Stimulated activated CD8-positive, alpha-beta memory T cell treated with anti-CD3 and anti-CD28 coated beads, Interleukin-15, amount 100 ng/mL, for 4 hours (primary cell): ENCODE measurements at places on chromosomes 1 and 21.
A peak's percentile ranks its signal among the peaks of the same experiment; 100 is the strongest.

- peak; percentile 8 for DNase-seq
Observed at GRCh38 chr1:58783090-58783992, 506 bp downstream of the JUN start.

- DNase-seq: no peak
Observed at GRCh38 chr1:160755911-160756848, 17.1 kb downstream of the SLAMF7 start.

DNA sequence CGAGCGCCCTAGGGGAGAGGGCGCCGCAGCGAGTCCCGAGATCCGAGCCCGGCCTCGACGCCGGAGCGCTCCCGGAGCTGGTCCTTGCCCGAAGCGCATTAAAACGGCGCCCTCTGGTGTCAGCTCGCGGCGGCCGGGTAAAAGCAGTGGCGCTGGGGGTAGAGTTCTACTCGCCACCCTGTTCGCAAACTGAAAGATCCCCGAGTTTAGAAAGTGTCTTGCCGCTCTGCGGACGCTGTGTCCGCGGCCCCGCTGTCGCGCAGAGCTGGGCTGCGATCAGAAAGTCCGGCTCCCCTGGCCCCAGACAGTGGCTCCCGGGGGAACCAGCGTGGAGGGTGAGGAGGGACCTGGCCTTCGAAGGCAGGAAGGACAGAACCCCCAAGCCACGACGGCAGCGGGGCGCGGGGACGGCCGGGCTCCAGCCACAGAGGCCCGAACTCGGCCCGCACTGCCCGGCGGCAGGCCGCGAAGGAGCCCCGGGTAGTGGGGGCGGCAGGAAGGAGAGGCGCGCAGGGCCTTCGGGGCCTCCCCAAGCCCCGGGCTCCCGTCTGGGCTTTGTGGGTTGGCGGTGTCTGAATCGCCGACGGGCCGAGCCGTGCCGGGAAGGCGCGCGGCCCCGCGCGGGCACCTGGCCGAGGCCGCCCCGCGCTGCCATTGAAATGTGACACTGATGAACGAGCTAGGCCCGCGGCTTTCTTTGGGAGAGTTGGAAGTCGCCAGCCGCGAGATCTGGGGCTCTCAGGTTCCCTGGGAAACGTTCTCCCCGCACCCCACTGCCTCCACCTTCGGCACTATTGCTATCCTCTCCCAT lies 39.1 kb upstream of the NFIA start:
- peak; percentile 64 for DNase-seq

DNA sequence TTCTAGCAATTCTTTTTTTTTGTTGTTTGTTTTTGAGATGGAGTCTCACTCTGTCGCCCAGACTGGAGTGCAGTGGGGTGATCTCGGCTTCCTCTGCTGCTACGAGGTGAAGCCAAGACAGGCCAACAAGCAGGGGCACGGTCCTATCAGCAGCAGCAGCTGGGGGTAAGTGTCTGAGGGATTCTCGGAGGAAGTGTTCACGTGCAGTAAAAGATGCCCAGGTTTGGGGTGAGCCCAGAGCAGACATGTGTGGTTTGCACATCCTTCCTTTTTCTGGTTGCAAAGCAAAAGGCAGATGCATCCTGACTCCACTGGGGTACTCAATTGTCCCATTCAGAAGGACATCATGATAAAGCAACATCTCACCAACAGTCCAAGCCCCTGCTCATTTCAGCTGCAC lies 27.7 kb downstream of the PIGP start:
- DNase-seq: no peak

- DNase-seq: peak; percentile 51
Observed at GRCh38 chr1:116556289-116557006, 14.4 kb downstream of the CD58 start.

DNA sequence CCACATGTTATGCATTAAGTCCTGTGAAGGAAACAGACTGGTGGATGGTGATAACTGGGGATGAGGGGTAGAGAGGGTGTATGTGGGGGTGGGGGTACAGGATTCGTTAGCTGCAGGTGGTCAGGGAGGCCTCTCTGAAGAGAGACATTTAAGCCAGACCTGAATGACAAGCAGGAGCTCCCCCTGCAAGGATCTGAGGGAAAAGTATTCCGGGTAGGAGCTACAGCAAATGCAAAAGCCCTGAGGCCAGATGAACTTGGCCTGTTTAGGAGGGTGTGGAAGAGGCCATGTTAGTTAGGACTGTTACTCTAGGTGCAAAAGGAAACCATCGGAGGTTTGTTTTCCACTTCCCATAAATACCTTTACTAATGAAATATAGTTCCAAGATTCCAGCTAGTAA lies 9.9 kb downstream of the ARHGEF10L start:
- no peak for DNase-seq

DNA sequence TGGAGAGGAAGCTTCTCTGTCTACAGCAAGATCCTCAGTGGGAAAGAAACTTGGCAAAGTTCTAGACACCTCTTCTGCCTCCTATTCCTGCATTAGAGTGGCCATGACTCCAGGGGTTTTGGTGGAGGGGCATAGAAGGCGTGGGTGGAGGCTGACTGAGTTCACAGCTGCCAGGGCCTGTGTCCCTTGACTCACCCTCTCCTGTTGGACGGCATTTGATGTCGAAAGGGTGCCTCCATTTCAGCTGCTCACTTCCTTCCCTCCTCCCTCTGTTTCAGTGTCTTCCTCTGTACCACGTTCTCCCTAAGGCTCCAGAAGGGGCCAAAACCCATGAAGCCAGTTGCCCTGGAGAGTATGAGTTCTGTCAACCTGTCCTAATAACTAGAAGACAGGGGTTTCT lies 632 bp downstream of the TMEM79 start:
- no peak for DNase-seq

DNA sequence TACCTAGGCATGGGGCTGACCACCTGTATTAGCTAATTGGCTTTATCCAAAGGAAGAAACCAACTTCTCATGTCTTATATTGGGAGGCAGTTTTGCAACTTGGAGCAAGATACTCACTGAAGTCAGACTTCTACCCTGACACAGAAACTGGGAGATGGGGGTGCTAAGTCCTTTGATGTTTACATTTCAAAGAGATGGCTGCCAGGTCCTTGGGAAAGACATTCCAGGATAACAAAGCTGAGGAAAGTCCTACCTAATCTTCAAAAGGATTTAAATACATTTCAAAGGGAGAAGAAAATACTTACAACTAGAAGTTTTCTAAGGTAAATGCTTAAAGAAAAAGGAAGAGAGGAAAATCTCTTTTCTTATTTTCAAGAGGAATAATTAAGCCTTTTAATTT lies 62.1 kb downstream of the FH start:
- no peak for DNase-seq

- no peak for DNase-seq
Observed at GRCh38 chr1:110341146-110341871, 2.1 kb downstream of the RBM15 start.

DNA sequence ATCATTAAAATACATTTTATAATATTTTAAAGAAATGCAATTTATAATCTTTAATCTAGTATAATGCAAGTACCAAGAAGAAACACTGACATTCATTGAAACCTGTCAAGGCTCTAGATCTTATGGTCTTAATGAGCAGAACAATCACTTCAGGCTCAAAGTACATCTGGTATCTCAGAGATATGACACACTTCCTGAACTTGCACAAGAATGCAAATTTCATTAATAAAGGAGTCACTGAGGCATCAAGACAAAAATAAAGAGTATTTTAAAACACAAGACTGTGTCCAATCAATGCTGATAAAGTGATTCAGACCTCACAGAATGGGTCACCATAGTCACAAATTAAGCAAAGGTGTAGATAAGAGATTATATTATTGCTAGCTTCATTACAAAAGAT lies 178.1 kb downstream of the AK5 start:
- DNase-seq: no peak

GRCh38 chr1:222073307-222073995 lies 331.6 kb upstream of the DUSP10 start:
- DNase-seq: no peak
